GM04503 (cell line): ENCODE measurements at places on chromosomes 3 and 15.

DNA sequence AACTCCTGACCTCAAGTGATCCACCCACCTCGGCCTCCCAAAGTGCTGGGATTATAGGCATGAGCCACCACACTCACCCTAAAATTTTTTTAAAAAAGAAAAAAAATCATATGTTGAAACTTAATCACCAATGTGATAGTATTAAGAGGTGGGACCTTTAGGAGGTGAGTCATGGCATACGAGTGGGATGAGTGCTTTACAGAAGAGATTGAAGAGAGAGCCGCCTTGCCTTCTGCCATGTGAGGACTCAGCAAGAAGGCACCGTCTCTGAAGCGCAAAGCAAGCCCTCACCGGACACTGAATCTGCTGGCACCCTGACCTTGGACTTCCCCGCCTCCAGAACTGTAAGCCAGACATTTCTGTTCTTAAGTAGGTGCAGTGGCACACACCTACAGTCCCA, 5.5 kb downstream of the ARPIN start:
- DNase-seq: no peak

GRCh38 chr3:72317491-72317890, 530.8 kb downstream of the SHQ1 start:
- DNase-seq: no peak

GRCh38 chr15:75058127-75058905, 34.9 kb downstream of the PPCDC start:
- DNase-seq: no peak

- no peak for DNase-seq
These were observed 166.4 kb upstream of the KCNMB2 start for GRCh38 chr3:178369811-178370210.

DNA sequence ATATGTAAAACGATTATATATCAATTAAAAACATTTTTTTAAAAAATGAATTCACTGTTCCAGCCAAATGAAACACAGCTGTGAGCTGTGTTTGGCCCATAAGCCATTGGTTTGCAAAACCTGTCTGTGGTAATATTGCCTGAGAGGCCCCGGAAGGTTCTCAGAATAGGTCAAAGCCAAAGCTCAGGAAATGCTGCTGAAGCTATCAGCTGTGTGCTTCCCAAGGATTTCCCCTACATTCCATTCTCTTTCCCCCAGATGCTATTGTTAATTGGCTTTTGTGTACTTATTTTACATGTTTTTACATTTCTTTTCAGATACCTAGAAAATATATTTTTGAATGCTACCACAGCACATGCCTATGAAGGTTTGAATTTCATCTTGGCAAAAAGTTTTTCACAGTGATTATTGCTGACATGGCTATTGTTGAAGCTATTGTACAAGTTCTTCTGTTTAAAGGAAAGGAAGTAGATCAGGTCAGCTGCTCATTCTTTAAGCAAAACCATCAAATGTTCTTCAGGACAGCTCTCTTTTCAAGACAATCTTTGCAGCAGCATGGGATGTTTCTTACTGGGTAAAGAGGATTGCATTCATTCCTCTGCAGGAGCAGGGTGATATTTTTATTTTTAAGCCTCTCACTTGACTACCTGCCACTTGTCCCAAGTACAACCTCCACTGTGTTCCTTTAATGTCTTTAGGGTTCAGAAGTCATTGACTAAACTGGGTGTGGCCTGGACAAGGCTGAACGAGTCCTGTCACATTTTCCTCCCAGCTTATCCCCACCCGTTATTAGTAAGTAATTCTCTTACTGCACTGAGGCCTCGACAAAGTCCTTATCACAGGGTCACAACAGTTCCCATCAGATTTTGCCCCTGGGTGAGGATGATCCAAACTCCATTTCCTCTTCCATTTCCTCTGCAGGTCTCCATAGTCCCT, 26.3 kb upstream of the BNC1 start:
- DNase-seq: no peak

GRCh38 chr3:121988146-121988545, 33.9 kb downstream of the ILDR1 start:
- no peak for DNase-seq

- DNase-seq: no peak
These were observed 603.6 kb downstream of the PLOD2 start for GRCh38 chr3:145557405-145557804.

DNA sequence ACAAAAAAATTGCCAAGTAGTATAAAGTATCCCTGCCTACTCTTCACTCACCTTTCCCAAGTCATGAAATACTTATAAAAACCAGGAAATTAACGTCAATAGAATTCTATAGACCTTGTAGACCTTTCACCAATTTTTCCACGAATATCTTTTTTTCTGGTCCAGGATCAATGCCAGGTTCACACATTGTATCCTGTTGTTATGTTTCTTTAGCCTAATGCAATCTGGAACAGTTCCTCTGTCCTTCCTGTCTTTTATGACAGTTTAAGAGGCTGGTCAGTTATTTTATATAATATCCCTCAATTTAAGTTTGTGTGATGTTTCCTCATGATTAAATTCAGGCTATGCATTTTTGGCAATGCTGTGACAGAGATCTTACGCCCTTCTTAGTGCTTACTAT, 63.2 kb upstream of the MAGI1 start:
- DNase-seq: no peak
